ENCODE measurements at places on chromosomes 13 and 19.

- no peak for DNase-seq
Measured at GRCh38 chr13:110126391-110126961, 180.5 kb downstream of the COL4A1 start.

DNA sequence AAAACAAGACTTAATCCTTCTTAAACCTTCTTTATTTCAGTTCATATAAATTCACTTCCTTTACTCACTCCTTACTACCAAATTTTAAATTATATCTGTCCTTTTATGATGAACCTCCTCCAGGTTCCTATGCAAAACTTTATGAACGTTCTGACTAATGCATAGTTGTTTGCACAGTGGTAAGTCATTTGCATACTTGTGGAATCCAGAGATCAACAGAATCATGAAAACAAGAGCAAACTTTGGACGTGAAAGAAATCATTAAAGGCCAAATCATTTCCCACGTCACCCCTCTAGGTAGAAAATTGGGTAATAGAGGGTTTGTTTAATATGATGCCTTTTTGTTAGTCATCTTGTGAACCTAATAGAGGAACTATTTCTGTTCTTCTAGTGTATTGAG, 32.3 kb upstream of the MYCBP2 start:
- no peak for DNase-seq

- no peak for DNase-seq
Measured at GRCh38 chr13:48492096-48492440, 40.8 kb downstream of the RCBTB2 start.

GRCh38 chr13:25222740-25223139, 50.7 kb upstream of the AMER2 start:
- no peak for DNase-seq

DNA sequence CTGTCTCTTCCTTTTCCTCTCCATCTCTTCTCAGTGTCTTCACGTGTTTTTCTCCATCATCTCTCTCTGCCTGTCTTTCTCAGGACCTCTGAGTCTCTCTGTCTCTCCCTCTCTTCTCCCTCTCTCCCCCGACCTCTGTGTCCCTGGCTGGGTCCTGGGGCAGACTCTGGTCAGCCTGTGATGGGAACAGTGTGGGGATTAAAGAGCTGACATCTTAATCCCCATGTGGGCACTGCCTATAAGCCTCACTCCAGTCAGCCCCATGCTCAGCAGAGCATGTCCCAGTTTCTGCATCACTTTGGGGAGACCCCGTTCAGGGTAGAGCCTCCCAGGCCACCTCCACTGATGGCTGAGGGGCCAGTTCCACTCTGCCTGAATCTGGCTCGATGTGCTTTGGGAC, 16.2 kb downstream of the EGLN2 start:
- no peak for DNase-seq

- DNase-seq = no peak
Measured at GRCh38 chr19:32458500-32459123, 53.0 kb downstream of the DPY19L3 start.

DNA sequence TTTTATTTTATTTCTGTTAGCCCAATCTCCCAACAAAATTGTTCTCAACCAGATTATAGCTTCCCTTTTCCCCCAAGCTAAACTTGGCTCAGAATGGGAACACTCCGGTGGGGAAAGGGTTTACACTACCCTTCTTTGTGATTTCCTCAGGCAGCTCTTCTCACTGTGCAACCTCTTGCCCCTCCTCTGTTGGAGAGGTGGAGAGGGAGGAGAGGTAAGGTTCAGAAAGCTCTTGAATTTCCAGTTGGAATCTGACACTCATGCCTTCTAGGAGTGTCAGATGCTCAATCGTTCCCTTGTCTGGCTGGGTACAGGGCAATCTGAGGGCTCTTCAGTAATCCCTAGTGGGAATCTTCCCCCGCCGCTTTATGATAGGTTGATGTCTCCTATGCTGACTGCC, 486.1 kb upstream of the KLF12 start:
- DNase-seq = no peak

DNA sequence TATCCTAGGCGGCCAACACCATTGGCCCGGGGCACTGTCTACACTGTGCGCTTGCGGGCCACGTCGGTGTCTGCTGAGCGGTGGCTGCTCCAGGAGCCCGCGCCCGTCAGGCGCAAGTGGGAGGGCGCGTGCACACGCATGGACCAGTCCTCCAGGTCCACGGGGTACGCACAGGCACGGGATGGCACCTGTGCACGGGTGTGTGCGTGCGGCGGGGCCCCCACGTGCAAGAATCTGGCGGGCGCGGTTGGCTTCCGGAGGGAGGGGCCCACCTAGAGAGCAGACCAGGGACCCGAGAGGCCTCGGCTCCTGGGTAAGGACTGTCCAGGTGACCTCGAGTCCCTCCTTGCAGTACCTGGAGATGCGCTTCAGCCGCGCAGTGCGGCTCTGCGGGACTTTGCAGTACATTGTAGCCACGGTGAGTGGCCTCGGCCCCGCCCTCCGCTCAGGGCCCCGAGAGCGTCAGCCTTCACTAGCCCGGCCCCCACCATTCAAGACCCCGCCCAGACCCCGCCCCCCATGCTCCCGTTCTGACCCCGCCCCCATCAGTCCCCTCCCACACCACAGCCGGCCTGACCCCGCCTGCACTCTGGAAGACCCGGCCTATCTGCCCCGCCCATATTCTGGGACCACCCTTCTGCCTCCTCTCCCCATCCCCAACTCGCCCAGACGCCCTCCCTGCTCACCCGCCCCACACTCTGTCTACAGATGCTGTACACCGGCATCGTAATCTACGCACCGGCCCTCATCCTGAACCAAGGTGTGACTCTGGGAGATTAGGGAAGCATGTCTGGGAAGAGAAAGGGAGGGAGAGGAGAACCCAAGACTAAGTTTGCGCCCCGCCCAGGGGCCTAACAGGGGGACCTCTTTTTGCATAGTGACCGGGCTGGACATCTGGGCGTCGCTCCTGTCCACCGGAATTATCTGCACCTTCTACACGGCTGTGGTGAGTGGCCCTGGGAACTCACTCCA, 2.3 kb downstream of the SLC5A5 start:
- no peak for DNase-seq

DNA sequence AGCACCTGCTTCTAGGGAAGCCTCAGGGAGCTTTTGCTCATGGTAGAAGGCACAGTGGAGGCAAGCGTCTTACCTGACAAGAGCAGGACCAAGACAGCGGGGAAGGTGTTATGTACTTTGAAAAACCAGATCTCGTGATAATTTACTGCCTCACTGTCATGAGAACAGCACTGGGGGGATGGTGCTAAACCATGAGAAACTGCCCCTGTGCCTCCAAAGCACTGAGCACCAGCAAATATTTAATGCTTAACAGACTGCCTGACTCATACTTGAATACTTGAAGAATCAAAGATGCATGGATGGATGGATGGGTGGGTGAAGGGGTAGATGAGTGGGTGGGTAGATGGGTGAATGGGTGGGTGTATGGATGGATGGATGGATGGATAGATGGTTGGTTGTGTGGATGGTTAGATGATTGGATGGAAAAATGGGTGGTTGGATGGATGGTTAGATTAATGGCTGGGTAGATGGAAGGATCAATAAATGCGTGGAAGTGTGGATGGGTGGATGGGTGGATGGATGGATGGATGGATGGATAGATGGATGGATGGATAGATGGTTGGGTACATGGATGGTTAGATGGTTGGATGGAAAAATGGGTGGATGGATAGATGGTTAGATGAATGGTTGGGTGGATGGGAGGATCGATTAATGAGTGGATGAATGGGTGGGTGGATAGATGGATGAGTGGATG, 101.1 kb upstream of the IPO5 start:
- no peak for DNase-seq

GRCh38 chr19:2282062-2282861, at the start of gene PEAK3:
PEAK3 (minus strand) TSS chr19:2282175; CDS start chr19:2280931, 1,244 bp downstream.
- no peak for DNase-seq

DNA sequence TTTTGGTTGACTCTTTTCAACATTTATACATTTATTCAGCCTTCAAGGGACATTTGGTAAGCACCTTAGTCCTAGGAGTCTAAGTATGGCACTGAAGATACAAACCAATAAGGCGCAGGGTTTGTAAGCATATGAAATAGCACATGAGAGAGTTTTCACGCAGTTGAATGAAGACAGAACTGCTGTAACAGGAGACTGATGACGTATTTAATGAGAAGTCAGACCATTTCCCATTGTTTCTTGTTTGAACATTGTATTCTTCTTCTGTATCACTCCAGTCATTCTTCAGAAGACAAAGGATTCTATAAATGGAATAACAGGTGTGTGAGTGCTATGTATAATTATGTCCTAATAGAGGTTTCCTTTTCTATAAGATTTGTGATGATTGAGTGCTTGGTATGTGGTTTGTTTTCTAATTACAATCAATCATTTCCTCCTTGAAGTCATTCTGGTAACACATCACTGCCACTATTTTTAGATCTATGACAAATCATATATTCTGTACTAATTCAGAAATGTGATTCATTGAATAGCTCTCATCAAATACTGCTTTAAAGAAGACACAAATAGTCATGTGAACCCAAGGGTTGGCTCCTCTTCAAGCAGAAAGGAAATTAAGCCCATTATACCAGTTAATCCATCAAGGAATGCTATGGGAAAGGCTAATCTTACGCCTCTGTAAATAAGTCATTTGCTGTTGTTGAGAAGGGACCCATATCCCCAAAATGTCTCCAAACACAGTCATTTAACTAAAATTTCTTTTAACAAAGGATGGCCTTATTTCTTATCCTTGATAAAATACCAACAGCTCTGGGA, 222.8 kb upstream of the NBEA start:
- no peak for DNase-seq

GRCh38 chr19:32020538-32020937, 324.9 kb upstream of the ZNF507 start:
- no peak for DNase-seq

- DNase-seq = peak; percentile 80
Measured at GRCh38 chr19:57814505-57815246, at the start of gene ZNF552. ZNF552 (minus strand) TSS chr19:57814913; CDS start chr19:57814743, 170 bp downstream.

- no peak for DNase-seq
Measured at GRCh38 chr13:91609353-91609752, 210.9 kb downstream of the GPC5 start.

DNA sequence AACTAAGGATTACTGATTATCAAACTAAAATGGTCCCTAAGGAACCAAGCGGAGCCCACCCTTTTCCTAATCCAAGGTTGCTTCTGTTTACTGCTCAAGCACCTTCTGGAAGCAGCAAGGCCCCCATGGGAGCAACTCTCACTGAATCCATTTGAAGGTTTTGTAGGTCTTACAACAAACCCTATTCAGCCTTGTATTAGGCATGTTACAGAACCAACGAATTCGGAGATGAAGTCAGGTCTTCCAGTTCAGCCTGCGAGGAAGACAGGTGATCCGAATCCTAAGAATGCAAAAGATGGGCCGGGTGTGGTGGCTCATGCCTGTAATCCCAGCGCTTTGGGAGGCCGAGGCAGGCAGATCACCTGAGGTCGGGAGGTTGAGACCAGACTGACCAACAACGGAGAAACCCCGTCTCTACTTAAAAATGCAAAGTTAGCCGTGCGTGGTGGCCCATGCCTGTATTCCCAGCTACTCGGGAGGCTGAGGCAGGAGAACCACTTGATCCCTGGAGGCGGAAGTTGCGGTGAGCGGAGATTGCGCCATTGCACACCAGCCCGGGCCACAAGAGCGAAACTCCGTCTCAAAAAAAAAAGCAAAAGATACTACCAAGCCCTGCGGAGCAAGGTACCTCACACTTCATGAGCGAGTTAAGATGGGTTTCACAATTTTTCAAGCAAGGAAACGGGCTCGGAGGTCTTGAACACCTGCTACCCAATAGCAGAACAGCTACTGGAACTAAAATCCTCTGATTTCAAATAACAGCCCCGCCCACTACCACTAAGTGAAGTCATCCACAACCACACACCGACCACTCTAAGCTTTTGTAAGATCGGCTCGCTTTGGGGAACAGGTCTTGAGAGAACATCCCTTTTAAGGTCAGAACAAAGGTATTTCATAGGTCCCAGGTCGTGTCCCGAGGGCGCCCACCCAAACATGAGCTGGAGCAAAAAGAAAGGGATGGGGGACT, 609 bp downstream of the ZAR1L start:
- DNase-seq = no peak
